ENCODE measurements at places on chromosomes 12 and 14.
A peak's percentile ranks its signal among the peaks of the same experiment; 100 is the strongest.

DNA sequence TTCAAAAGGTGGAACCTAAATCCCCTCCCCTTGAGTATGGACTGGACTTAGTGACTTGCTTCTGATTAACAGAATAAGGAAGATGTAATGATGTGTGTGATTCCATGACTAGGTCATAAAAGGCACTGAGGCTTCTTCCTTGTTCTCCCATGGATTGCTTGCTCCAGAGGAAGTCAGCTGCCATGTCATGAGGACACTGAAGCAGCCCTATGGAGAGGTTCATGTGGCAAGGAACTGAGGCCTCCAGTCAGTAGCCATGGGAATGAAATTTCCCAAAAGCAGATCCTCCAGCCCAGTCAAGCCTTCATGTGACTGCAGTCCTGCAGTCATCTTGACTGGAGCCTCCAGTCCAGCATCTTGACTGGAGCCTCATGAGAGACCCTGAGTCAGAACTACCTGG lies 10.7 kb downstream of the TMBIM4 start:
- DNase-seq, result no peak
- H3K4me1 ChIP-seq, result peaks cover 62% of the 10 kb centered on the region
- peak overlapping the region; percentile 25 for H3K27ac ChIP-seq

- no peak overlapping the region for H3K4me3 ChIP-seq
- H3K36me3 ChIP-seq, result no peaks in the 10 kb centered on the region
Observed at GRCh38 chr14:94392510-94392935, 4.1 kb upstream of the SERPINA1 start.

GRCh38 chr14:20794644-20795369 lies 7.8 kb downstream of the RNASE1 start:
- no peak for DNase-seq
- no peaks in the 10 kb centered on the region for H3K27me3 ChIP-seq
- peaks cover 25% of the 10 kb centered on the region for H3K4me1 ChIP-seq
- no peaks in the 10 kb centered on the region for H3K36me3 ChIP-seq
- H3K4me3 ChIP-seq, result no peak overlapping the region

- H3K27ac ChIP-seq, result no peak overlapping the region
- H3K4me1 ChIP-seq, result peaks cover 4% of the 10 kb centered on the region
- no peak for DNase-seq
- no peak overlapping the region for H3K4me3 ChIP-seq
Observed at GRCh38 chr14:29759521-29760340, 167.9 kb downstream of the PRKD1 start.

- no peaks in the 10 kb centered on the region for H3K27me3 ChIP-seq
- H3K36me3 ChIP-seq, result no peaks in the 10 kb centered on the region
- H3K27ac ChIP-seq, result no peak overlapping the region
- H3K4me3 ChIP-seq, result no peak overlapping the region
- H3K4me1 ChIP-seq, result no peaks in the 10 kb centered on the region
- DNase-seq, result no peak
Observed at GRCh38 chr12:130571089-130571488, 145.0 kb downstream of the RIMBP2 start.

GRCh38 chr14:23478109-23478759 lies 8.7 kb downstream of the NGDN start:
- peaks cover 19% of the 10 kb centered on the region for H3K4me1 ChIP-seq
- H3K36me3 ChIP-seq, result peaks cover 50% of the 10 kb centered on the region
- peak; percentile 26 for DNase-seq
- H3K27me3 ChIP-seq, result no peaks in the 10 kb centered on the region

GRCh38 chr14:36510078-36510799 lies 9.8 kb downstream of the NKX2-1 start:
- H3K27ac ChIP-seq, result peak overlapping the region; percentile 37
- no peak for DNase-seq
- no peaks in the 10 kb centered on the region for H3K4me1 ChIP-seq
- H3K4me3 ChIP-seq, result no peak overlapping the region
- H3K36me3 ChIP-seq, result peaks cover 5% of the 10 kb centered on the region

- H3K27me3 ChIP-seq, result peaks cover 4% of the 10 kb centered on the region
- DNase-seq, result no peak
- H3K27ac ChIP-seq, result no peak overlapping the region
- H3K36me3 ChIP-seq, result no peaks in the 10 kb centered on the region
- no peak overlapping the region for H3K4me3 ChIP-seq
- no peaks in the 10 kb centered on the region for H3K4me1 ChIP-seq
Observed at GRCh38 chr14:33510063-33510481, 440.8 kb downstream of the EGLN3 start.

GRCh38 chr14:74852922-74853530 lies 22.9 kb downstream of the PROX2 start:
- no peaks in the 10 kb centered on the region for H3K27me3 ChIP-seq
- H3K4me3 ChIP-seq, result no peak overlapping the region
- H3K36me3 ChIP-seq, result peaks cover 8% of the 10 kb centered on the region
- H3K4me1 ChIP-seq, result peaks cover 4% of the 10 kb centered on the region
- H3K27ac ChIP-seq, result peak overlapping the region; percentile 49

- H3K4me3 ChIP-seq, result peak overlapping the region; percentile 92
- peaks cover 41% of the 10 kb centered on the region for H3K36me3 ChIP-seq
- H3K4me1 ChIP-seq, result peaks cover 55% of the 10 kb centered on the region
- DNase-seq, result no peak
- H3K27ac ChIP-seq, result peak overlapping the region; percentile 98
- no peaks in the 10 kb centered on the region for H3K27me3 ChIP-seq
Observed at GRCh38 chr12:103929784-103930033, 501 bp upstream of the HSP90B1 start.

GRCh38 chr14:33229269-33229929 lies 290.7 kb downstream of the NPAS3 start:
- no peaks in the 10 kb centered on the region for H3K4me1 ChIP-seq
- H3K27ac ChIP-seq, result no peak overlapping the region
- H3K36me3 ChIP-seq, result no peaks in the 10 kb centered on the region
- H3K4me3 ChIP-seq, result no peak overlapping the region

GRCh38 chr12:107478881-107479280 lies 206.7 kb upstream of the PWP1 start:
- H3K36me3 ChIP-seq, result no peaks in the 10 kb centered on the region
- H3K27me3 ChIP-seq, result peaks cover under 1% of the 10 kb centered on the region
- no peaks in the 10 kb centered on the region for H3K4me1 ChIP-seq
- H3K27ac ChIP-seq, result no peak overlapping the region
- no peak overlapping the region for H3K4me3 ChIP-seq
- no peak for DNase-seq

DNA sequence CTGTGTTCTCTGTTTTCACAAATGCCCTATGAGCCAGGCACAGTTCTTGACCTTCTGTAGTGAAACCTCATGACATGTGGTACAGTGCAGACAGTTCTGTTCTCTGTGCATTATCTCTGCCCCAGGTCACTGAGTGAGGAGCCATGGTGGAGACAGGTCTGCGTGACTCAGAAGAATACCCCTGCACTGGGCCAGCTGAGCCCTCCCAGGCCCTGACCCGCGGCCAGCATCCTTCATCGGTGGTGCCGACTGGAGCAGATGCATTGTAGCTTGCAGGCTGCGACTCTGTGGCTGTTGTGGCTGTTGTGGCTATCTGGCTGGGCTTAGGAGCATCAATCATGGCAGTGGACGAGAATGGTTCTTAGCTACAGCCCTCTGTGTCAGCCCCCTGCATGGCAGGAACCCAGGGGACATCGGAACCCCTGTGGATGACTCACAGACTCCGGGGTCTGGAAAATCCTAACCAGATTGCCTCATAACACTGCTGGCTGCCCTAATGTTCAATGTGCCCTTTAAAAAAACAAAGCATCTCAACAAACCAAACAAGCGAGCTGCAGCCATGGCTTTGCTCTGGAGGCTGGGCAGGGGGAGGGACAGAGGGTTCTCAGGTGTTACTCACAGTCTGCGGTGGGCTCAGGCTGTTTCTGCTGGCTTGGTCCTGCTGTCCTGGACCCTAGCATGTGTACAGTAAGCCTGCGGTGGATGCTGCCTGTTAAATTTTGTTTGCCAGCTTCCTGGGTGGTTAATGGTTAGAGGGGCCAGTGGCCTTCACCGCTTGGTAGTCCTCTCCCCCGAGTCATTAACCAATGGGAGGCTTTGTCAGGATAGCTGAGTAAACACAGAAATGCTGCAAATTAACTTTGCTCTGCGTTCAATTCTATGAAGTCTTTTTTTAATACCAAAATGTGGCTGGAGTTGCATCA lies at the start of gene SERPINA6:
Gene SERPINA6 (minus strand): TSS at position 689 of the 923 bp plus-strand sequence. CDS start 8,688 bp downstream, outside the sequence.
- H3K36me3 ChIP-seq, result no peaks in the 10 kb centered on the region
- H3K4me1 ChIP-seq, result no peaks in the 10 kb centered on the region
- no peak within 1 kb of the TSS for H3K27ac ChIP-seq
- H3K4me3 ChIP-seq, result no peak within 1 kb of the TSS

GRCh38 chr14:104322531-104323366 lies 184.4 kb downstream of the KIF26A start:
- no peak for DNase-seq
- peaks cover 9% of the 10 kb centered on the region for H3K27me3 ChIP-seq
- no peak overlapping the region for H3K4me3 ChIP-seq
- H3K4me1 ChIP-seq, result no peaks in the 10 kb centered on the region
- no peak overlapping the region for H3K27ac ChIP-seq

GRCh38 chr12:51391283-51392123 lies at the start of gene GALNT6:
Gene GALNT6, minus strand, starts transcription at chr12:51391406. Its CDS starts 11,625 bp downstream, at chr12:51379781.
- peak; percentile 61 for DNase-seq
- H3K27me3 ChIP-seq, result no peaks in the 10 kb centered on the region
- H3K4me1 ChIP-seq, result peaks cover 87% of the 10 kb centered on the region
- peak within 1 kb of the TSS; percentile 99 for H3K27ac ChIP-seq
- H3K36me3 ChIP-seq, result peaks cover 29% of the 10 kb centered on the region

DNA sequence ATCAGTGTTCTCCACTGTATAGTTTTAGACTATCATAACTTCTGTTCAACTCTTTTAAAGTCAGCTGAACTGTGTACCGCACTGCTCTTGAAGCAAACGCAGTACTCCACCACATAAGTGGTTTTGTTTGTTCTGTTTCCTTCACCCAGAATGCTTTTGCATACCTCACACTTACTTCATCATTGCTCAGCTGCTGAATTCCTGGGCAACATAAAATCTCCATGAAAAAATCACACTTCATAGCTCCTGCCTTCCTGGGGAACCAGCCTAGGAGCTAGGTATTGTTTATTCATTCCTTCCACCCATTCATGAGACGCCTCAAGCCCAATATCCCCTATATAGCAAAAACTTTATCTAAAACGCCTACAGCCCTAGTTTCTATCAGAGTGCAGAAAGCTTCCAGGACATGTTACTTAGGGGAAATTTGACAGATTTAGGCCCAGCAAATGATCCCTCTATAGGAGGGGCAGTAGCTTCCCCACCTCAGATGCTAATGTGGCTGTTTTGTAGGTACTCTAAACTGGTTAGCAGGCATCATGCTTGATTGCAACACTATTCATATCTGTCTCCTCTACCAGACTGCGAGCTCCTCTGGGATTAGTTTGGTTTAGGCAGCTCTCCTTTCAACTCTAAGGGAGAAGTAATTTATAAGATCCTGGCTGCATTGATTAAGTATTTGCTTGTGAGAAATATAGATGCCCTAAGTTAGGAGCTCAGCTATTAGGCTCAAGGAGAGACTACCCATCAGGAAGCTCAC lies 44.5 kb downstream of the LRRC9 start:
- H3K36me3 ChIP-seq, result no peaks in the 10 kb centered on the region
- peaks cover 14% of the 10 kb centered on the region for H3K4me1 ChIP-seq
- peak overlapping the region; percentile 94 for H3K4me3 ChIP-seq

DNA sequence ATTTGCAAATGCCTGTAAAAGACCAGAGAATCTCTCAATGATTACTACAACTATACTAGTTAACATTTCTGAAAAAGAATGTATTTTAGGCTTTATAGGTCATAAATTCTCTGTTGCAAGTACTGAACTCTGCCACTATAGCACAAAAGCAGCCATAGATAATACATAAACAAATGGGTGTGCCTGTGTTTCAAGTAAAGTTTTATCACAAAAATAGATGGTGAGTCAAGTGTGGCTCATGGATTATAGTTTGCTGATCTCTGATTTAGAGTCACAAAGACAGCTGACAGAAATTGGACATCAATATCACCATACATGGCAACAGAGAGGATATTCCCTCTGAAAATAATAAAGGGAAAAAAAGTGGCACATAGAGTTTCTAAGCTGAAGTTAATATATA lies 68.1 kb downstream of the FSCB start:
- no peak overlapping the region for H3K4me3 ChIP-seq
- H3K36me3 ChIP-seq, result no peaks in the 10 kb centered on the region
- H3K4me1 ChIP-seq, result no peaks in the 10 kb centered on the region
- no peaks in the 10 kb centered on the region for H3K27me3 ChIP-seq
- no peak for DNase-seq

DNA sequence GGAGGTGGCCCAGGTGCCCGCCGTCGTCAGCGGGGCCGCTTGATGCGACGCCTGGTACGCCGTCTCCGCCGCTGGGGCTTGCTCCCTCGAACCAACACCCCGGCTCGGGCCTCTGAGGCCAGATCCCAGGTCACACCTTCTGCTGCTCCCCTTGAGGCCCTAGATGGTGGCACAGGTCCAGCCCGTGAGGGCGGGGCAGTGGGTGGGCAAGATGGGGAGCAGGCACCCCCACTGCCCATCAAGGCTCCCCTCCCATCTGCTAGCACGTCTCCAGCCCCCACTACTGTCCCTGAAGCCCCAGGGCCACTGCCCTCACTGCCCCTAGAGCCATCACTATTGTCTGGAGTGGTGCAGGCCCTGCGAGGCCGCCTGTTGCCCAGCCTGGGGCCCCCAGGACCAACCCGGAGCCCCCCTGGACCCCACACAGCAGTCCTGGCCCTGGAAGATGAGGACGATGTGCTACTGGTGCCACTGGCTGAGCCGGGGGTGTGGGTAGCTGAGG lies 5.5 kb downstream of the LRP10 start:
- no peak overlapping the region for H3K4me3 ChIP-seq
- no peak overlapping the region for H3K27ac ChIP-seq
- no peak for DNase-seq

GRCh38 chr12:89968151-89968700 lies 259.6 kb upstream of the ATP2B1 start:
- DNase-seq, result no peak
- H3K27ac ChIP-seq, result peak overlapping the region; percentile 4
- peaks cover 10% of the 10 kb centered on the region for H3K36me3 ChIP-seq
- no peaks in the 10 kb centered on the region for H3K27me3 ChIP-seq
- H3K4me1 ChIP-seq, result peaks cover 20% of the 10 kb centered on the region

- H3K4me3 ChIP-seq, result no peak overlapping the region
- H3K4me1 ChIP-seq, result no peaks in the 10 kb centered on the region
- no peak for DNase-seq
Observed at GRCh38 chr12:66921151-66921550, 242.3 kb upstream of the GRIP1 start.

GRCh38 chr14:46651526-46652144 lies at the start of gene RPL10L:
Gene RPL10L, minus strand, starts transcription at chr14:46651781. Its CDS starts 45 bp downstream, at chr14:46651736.
- no peak for DNase-seq
- no peaks in the 10 kb centered on the region for H3K27me3 ChIP-seq
- no peak within 1 kb of the TSS for H3K27ac ChIP-seq
- H3K36me3 ChIP-seq, result no peaks in the 10 kb centered on the region
- no peaks in the 10 kb centered on the region for H3K4me1 ChIP-seq

DNA sequence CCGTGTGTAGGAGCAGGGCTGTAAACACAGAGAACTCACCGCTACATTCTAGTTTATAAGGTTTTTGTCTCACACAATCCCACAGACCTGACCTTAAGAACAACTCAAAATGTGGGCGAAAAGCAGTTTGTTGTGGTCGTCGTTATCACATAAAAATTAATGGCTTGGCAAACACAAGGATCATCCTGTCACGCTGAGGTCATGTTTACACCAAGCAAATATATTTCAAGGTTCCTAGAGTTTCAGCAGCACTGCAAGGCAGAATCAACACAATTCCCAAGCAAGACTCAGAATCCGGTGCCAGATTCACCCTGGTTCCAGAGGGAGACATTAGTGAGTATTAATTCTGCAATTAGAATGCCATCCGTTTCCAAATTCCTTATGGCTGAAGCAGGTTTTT lies 30.1 kb upstream of the MAP1LC3B2 start:
- no peaks in the 10 kb centered on the region for H3K27me3 ChIP-seq
- H3K27ac ChIP-seq, result no peak overlapping the region
- peaks cover 13% of the 10 kb centered on the region for H3K4me1 ChIP-seq
- DNase-seq, result no peak
- no peak overlapping the region for H3K4me3 ChIP-seq
- no peaks in the 10 kb centered on the region for H3K36me3 ChIP-seq

- H3K4me1 ChIP-seq, result peaks cover 6% of the 10 kb centered on the region
- DNase-seq, result peak; percentile 23
- no peak overlapping the region for H3K27ac ChIP-seq
- peaks cover 14% of the 10 kb centered on the region for H3K36me3 ChIP-seq
- H3K27me3 ChIP-seq, result no peaks in the 10 kb centered on the region
Observed at GRCh38 chr12:93502802-93503623, 35.7 kb downstream of the MRPL42 start.
